ENCODE measurements at places on chromosomes 3 and 15.

- DNase-seq, result no peak
These were observed 871.2 kb downstream of the TUSC7 start for GRCh38 chr3:117580806-117581205.

GRCh38 chr3:24303057-24303754 is 191.4 kb downstream of the THRB start:
- no peak for DNase-seq

DNA sequence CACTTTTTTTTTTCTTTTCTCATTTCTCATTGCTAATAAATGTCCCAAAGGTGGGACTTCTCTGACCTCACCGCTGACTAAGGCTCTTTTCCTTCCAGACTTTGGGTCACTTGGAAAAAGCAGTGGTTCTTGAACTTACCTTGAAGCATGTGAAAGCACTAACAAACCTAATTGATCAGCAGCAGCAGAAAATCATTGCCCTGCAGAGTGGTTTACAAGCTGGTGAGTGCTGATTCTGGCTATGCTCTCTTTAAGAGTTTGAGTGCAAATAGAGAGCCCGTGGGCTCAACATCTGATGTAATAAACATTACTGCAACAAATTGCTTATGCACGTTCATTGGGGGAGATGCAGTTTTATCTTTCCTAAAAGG is 2.0 kb downstream of the BHLHE40 start:
- DNase-seq, result no peak

DNA sequence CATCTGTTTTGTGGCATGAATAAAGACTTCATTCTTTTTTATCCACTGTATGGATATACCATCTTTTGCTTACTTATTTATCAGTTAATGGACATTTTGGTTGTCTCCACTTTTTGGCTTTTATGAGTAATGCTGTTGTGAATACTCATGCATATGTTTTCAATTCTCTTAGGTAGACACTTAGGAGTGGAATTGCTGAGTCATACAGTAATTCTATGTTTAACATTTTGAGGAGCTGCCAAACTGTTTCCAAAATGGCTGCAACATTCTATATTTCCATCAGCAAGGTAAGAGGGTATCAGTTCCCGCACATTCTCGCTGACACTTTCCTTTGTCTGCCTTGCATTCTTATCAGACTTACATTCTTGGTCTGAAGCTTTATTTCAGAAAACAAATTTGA is 191.1 kb downstream of the WNT5A start:
- no peak for DNase-seq

GRCh38 chr3:150528354-150528797 is 17.9 kb downstream of the SERP1 start:
- DNase-seq, result no peak

DNA sequence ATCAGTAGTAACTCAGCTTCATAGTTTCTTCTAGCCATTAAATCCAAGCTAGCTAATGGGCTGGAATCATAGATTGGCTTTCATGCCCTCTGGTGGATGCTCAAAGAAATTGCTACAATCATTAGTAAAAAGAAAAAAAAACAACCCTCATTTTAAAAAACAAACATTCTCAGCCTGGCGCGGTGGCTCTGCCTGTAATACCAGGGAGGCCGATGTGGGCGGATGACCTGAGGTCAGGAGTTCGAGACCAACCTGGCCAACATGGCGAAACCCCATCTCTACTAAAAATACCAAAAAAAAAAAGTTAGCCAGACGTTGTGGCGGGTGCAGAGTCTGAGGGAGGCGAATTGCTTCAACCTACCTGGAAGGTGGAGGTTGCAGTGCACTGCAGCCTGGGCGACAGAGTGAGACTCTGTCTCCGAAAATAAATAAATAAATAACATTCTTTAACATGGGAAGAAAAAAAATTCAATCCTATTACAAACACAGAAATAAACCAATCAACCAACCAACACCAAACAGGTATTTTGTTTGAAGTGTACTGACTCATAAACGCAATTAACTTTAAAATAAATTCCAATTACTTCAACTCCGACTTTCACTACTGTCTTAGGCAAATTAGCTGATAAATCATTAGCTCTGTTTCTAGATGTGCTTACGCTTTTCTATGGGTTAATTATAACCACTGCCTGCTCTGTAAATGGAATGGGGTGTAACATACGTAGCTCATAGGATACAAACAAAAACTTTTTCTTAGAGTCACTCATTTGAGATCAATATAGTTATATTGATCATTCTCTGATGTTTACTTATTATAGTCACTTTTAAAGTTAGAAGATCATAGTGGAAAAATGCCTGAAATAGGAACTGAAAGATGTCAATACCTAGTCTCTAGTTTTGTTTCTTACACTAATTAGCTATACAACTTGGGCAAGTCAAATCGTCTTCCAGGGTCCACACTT is 24.9 kb downstream of the TMEM207 start:
- DNase-seq, result no peak

GRCh38 chr15:73334086-73334485 is 34.7 kb downstream of the HCN4 start:
- no peak for DNase-seq

Data from NCI-H1930 (cell line).